Transverse colon (tissue), 4 donors: ENCODE measurements at places on chromosomes 4 and X.

- no peak for DNase-seq
Observed at GRCh38 chr4:176492646-176493302, 173.0 kb downstream of the SPCS3 start.

GRCh38 chr4:119034276-119035008, 101.2 kb upstream of the MYOZ2 start:
- no peak for DNase-seq

- DNase-seq: no peak
Observed at GRCh38 chr4:70927502-70928137, 25.5 kb downstream of the MOB1B start.

DNA sequence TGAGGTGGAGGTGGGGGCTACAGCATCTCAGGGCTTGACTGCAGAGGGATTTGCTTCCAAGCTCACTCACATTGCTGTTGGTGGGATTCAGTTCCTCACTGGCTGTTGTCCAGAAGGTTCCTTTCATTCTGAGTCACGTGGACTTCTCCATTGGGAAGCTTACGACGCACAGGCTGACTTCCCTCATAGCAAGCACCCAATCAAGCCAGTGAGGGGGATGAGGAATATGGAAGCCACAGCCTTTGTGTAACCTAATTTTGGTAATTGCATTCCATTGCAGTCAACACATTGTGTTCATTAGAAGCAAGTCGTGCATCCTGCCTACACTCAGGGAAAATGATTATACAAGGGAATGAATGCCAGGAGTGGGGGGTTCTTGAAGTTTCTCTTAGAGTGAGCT, 32.7 kb upstream of the MXRA5 start:
- DNase-seq: no peak

DNA sequence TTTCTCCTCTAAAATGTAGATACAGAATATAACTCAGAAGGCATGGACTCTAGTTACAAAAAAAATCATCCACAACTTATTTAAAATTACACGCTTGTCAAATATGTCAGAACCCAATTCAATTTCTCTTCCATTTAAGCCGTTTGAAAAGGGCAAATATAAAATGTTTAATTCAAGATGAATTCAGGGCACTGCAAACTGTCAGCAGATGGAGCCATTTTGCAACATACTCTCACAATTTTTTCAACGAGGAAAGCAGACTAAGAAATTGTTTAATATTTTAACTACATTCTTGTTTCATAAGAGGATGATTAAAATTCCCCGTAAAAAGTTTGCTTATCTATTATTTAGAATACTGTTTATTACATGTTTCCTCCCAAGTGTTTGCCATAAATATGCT, 321.3 kb upstream of the CPXCR1 start:
- DNase-seq: no peak

DNA sequence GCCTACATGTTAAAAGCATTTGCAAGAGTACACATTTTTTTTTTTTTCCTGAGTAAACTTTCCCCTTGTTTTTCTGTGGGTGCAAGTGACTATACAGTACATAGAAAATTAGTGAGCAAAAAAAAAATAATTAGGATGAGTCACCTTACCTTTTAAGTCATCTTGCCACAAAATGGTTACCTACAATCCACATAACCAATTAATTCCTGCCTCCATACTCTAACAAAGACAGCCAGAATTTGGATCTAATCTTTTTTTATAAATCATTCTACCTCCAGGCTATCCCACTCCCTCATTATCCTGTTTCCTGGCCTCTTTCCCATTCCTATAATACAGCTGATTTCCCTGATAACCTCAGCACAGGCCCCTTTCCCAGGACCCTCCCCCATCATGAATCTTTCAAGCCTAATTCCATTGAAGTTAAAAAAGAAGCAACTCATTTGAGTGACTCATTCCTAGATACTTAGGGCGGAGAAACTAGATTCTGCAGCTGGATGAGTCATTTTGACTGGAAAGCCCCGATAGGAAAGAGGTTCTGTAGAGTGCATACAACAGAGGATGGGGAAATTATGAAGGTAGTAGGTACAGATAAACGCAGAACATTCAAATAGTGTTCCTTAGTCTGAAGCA, 128.2 kb downstream of the C4orf51 start:
- DNase-seq: no peak

DNA sequence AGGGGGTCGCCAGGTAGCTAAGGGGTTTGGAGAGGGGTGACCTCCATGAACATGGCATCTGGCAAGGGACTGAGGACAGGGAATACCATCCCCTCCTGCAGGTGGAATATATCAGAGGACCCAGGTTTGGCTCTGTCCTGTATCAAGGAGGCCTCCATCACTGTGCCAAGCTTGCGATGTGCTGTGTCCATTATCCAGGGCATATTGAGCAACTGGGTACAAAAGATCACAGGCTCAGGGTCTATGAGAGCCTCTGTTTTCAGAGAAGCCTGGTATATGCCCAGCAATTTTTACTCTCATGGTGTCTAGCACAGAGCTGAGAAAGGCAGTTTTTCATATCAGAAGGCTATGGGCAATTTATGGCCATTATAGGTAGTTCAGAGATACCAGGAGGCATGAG, 16.6 kb upstream of the TCEAL5 start:
- no peak for DNase-seq

DNA sequence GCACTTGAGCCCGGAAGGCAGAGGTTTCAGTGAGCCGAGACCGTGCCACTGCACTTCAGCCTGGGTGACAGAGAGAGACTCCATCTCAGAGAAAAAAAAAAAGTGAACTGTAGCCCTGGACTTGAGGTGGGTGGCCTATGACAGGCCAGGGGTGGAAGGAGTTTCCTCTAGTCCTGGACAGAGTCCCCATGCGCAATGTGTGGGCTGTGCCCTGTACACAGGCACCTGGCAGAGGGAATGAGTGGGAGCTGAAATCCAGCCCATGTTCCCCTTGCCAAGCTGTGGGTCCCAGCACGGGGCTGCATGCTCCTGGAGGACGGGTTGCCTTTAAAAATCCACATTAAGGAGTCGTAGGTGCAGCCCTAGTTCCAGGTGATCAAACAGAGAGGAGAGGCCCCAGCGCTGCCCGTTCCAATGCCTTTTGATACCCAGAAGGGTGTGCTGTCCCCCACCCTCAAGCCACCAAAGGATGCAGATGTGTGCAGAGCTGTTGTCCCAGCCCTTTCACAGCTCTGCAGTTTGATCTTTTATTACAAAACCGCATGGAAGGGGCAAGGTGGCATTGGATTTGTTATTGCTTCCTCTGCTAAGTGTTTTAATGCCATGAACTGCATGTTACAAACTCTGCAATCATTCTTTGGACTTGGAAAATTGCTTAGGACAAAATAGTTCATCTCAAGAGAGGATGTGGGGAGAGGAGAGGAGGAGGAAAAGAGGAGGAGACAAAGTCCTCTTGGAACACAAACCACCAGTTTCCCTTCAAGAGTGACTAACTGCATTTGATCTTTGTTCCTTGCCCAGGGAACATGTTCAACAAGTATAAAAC, 38.0 kb upstream of the PDK3 start:
- peak; percentile 12 for DNase-seq

GRCh38 chr4:154367659-154368058, 123.9 kb downstream of the DCHS2 start:
- no peak for DNase-seq

GRCh38 chr4:121800638-121800960, 524 bp upstream of the EXOSC9 start:
- no peak for DNase-seq

GRCh38 chrX:109655502-109656201, 30.7 kb upstream of the KCNE5 start:
- DNase-seq: no peak

DNA sequence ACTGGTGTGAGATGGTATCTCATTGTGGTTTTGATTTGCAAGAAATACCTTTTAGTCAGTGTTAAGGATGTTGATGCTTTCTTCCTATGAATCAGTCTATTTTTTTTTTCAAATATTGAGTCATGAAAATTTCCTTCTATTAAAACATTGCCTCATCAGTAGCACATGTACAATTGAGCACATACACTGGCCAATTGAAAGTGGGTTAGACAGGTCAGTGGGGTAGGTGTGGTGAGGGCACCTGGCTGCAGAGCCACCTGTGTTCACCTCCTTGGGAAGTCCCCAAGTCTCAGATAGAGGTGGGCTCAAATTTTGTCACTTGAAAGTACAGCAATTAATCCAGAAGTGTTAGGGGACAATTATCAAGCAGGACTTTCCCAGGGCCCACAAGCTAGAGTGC, 243.7 kb downstream of the SPRY1 start:
- no peak for DNase-seq

GRCh38 chrX:105910563-105911105, 88.3 kb downstream of the NRK start:
- DNase-seq: no peak

DNA sequence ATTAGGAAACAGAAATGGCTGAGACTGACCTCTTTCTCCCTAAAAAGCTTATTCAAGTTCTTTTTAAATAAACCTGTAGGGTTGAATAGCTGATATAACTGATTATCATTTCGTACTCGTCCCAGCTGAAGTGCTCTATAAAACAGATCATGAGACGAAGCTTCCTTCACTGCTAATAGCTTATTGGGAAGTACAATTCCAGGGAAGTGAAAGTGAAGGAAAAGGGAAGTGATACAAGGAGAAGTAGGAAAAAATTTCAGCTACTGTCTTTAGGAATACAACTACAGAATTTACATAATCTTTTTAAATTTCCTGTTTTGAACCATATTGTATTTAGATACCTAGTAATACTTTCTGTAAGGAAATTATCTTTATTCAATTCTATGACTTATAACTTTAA, 103.0 kb downstream of the SNCA start:
- DNase-seq: no peak

- DNase-seq: no peak
Observed at GRCh38 chr4:183541010-183541751, 36.3 kb downstream of the ING2 start.

GRCh38 chrX:111052478-111052877, 43.5 kb upstream of the PAK3 start:
- DNase-seq: no peak

GRCh38 chr4:186137196-186137794, 32.8 kb downstream of the FAM149A start:
- DNase-seq: no peak

DNA sequence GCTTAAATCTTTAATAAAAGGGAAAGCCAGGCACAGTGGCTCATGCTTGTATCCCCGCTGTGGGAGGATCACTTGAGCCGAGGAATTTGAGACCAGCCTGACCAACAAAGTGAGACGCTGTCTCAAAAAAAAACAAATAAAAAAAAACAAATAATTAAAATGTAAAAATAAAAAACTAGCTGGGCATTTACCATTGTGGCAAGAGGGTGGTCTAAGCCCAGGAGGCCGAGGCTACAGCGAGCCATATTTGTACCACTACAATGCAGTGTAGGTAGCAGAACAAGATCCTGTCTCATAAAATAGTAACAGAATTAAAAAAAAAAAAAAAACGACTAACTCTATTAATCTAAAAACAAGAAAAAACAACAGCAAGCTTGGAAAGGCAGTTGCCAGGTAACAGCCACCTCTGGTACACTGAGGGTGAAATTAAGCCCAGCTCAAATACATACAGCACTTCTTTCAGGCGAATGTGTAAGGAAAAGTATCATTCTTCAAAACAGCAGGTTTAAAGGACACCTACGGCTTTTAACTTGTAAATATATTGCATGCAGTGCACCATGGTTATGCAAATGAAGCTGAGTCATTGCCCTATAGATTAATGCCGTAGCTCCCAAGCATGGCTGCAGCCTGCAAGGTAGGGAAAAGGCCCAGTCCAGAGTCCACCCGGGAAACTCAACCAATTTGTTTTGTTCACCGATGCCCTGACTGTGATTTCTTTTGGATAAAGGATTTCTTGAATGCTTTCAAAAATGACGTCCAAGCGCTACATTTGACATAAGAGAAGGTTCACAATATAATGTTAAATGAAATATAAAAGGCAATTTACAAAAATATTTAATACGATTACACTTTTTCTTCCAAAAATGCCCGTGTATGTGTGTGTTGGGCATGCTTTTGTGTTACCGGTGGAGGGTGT, 14.5 kb upstream of the TXLNG start:
- DNase-seq: peak; percentile 63

DNA sequence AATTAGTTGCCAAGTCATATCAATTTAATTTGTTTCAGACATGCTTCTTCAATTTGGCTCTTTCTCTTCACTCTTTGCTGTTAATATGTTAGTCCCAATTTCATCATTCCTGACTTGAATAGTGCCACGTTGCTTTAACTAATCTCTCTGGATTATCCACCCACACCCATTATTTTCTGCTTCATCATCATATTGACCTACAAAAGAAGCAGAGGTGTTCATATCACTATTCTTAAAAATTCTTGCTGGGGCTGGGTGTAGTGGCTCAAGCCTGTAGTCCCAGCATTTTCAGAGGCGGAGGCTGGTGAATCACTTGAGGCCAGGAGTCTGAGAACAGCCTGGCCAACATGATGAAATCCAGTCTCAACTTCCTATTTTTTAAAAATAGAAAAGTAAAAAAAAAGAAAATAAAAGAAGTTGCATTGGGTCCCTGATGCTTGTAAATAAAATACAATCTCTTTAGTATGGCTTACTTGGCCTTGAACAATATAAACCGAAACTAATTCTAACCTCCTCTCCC, 65.7 kb upstream of the KCNIP4 start:
- no peak for DNase-seq

GRCh38 chr4:79178760-79179159, 147.1 kb downstream of the NAA11 start:
- DNase-seq: peak; percentile 8

- DNase-seq: no peak
Observed at GRCh38 chr4:110412354-110413065, 63.4 kb upstream of the ENPEP start.

DNA sequence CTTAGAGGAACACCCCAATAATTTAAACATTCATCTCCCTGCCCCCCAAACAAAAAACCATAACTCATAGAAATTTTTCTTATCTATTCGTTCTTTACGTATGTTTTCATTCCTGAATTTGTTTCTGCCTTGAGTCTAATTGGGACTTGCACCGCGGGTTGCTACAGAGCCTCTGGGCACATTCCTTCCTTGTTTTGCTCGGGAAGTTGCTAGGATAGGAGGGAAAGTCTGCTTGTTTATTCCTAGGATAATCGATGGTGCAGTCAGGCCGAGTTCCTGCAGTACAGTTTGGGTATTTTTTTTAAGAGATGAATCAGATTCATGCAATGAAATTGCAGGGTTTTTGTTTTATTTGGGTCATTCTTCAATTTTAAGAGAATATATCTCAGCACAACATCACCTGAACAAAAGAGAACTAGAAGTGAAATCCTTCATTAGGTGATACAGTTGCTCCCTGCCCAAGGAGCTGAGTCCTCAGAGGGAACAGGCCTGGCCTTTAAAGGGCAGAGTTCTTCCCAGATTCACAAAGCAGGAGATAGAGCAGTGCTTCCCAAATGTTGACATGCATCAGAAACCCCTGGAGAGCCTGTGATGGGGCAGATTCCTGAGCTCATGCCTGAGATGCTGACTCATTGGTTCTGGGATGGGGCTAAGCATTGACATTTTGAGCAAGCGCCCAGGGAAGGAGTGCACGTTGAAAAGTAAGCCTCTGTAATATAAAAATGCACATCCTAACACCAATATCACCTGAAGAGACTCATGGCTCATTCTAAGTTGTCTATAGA, 114.9 kb upstream of the FAM9B start:
- no peak for DNase-seq

- no peak for DNase-seq
Observed at GRCh38 chr4:164846566-164846965, 30.4 kb upstream of the APELA start.

GRCh38 chrX:103823591-103823990, 8.5 kb downstream of the RAB9B start:
- no peak for DNase-seq
